Stimulated activated CD4-positive, alpha-beta T cell treated with anti-CD3 and anti-CD28 coated beads, Interleukin-15, amount 100 ng/mL, for 48 hours (primary cell): ENCODE measurements at places on chromosomes 3 and 15.

GRCh38 chr3:141114816-141115460, 63.8 kb downstream of the SPSB4 start:
- no peak for DNase-seq

GRCh38 chr3:117439812-117440211, 730.2 kb downstream of the TUSC7 start:
- no peak for DNase-seq

DNA sequence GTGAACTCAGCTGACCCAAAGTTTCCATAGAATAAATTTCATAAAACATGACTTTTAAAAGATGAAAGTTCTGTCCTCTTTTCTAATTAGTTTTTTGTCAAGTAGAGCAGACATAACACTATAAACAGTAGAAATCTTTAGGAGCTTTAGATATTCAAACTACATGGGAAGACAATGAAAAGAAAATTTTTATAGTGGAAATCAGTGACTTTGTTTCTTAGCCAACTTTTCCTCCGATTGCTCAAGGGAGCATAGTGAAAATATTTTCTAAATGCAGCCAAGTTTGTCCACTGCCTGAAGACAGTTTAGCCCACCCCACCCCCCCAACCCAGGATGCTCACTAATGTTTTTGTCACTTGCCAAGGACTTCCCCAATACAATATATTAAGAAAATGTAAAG, 114.9 kb downstream of the PLD1 start:
- no peak for DNase-seq

DNA sequence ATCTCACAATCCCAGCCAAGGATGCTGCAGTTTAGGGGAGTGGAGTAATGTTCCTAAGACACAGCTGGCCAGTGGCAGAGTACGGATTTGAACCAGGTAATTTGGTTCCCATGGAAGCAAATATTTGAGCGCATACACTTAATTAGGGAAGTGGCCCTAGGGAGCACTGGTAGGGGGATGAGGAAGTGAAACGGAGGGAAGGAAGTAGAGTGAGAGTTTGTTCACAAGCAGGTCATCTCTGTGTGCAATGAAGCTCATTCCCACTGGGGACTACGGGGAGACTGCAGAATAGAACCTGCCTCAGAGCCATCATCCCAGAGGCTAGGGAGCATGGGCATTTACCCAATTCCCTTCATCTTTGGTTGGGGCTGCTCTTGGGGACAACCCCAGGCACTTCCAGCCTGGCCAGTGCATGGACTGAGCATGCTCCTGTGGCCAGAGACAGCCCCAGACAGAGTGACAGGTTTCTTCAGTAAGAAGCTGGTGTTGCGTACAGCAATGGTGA, 317.2 kb upstream of the PROK2 start:
- no peak for DNase-seq

DNA sequence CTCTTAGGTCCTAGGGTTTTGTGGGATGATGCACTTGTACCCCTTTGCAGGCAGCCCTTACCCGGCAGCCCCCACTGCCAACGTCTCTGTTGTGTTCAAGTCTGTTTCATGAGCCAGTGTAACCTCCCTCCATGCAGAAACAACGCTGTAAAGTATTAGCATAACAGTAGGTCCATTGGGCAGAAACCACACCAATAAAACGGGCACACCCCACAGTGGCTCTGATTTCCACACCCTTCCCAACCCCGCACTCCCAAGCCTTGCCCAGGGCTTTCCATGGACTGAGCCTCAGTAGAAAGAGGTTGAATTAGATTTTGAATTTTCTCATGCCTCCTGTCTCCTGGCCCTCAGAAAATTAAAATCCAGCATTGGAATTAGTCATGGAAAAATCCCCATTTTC, 124.5 kb downstream of the CACNA1D start:
- no peak for DNase-seq

- DNase-seq: no peak
Measured at GRCh38 chr3:127093312-127093711, 99.6 kb upstream of the PRR23E start.

- DNase-seq: no peak
Measured at GRCh38 chr3:124107104-124107890, 115.4 kb upstream of the ROPN1 start.

DNA sequence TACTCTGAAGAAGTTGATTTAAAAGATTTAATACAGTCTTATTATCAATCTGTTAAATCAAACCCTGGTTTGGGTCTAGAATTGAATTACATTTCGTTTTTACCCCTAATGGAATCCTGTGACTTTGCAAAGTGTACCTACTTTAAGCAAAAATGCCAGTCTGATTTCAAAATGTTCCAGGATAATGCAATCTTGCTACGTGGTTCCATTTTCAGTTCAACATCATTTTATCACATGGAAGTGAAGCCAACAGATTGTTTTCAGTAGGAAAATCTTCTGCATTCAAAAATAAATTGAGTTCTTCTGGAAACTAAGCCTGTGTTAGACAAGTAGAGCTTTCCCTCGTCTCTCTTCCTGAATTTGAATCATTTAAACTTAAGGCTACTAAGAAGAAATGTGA, 356.4 kb downstream of the CHST2 start:
- no peak for DNase-seq

GRCh38 chr3:169232863-169233262, 430.6 kb downstream of the MECOM start:
- DNase-seq: no peak

- DNase-seq: no peak
Measured at GRCh38 chr3:192750201-192750600, 22.9 kb upstream of the FGF12 start.

- DNase-seq: no peak
Measured at GRCh38 chr15:80695911-80696661, 976 bp downstream of the ABHD17C start.
